Activated CD4-positive, alpha-beta T cell treated with anti-CD3 and anti-CD28 coated beads for 4 hours (primary cell): ENCODE measurements at places on chromosomes 12 and 14.

- DNase-seq, result no peak
These were observed 41.5 kb downstream of the TNFAIP2 start for GRCh38 chr14:103164779-103165178.

DNA sequence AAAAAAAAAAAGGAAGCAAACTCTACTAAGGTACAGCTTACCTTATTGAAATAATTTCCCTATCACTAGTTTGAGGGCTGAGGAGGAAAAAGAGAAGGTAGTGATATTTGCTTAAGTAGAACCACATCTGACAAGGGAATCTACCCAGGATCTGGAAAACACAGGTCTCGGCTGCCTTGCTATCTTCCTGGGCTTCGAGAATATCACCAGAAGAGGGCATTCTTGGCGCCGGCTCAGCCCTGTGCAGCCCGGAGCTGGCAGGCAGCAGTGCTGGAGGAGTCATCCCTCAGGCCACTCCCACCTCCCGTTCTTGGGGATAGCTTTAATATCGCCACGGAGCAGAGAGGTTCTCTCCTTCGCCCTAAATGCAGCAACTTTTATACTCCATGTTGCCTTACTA is 1181.2 kb downstream of the VRK1 start:
- peak; percentile 81 for DNase-seq

GRCh38 chr12:126843915-126844669 is 1422.9 kb upstream of the TMEM132C start:
- no peak for DNase-seq

GRCh38 chr12:108198043-108198442 is 69.0 kb downstream of the WSCD2 start:
- DNase-seq, result no peak

- peak; percentile 21 for DNase-seq
These were observed 383.8 kb downstream of the PCNX1 start for GRCh38 chr14:71290960-71291466.

GRCh38 chr14:74521756-74522155 is 28.2 kb downstream of the ISCA2 start:
- no peak for DNase-seq

GRCh38 chr12:119627686-119628085 is 34.1 kb downstream of the TMEM233 start:
- no peak for DNase-seq

- no peak for DNase-seq
These were observed 242.7 kb downstream of the VRK1 start for GRCh38 chr14:97039717-97040363.

DNA sequence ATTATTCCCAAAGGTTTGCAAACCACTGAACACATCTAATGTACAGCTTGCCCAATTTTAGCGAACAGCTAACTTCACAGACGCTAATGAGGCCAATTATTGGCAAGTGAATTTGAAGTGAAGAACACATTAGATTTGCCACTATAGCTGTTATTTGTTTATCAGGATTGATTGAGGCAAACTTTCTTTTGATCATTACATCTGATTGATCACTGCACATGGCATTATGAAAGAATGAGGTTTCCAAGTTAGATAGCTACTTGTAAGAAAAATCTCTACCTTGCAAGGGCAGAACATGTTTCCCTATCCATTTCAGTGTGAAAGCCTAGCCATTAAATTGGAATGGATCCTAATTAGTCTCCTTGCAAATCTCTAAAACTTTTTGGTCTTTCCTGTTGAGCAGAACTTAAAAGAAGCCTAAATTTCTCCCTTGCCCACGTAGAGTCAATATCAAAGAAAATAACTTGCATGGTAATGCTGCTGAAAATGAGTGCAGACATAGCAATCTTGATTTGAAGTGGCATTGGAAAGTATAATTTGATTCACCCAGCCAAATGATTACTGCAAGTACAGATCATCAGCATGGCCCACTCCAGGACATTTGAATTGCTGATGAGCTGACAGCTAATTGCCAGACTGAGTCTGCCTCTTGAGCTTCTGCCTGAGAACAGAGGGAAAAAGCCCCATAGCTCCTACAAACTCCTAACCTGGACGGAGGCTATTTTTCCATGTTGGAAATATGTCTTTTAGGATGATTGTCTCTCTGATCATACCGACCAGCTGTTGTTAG is 98.6 kb downstream of the TPH2 start:
- DNase-seq, result no peak

DNA sequence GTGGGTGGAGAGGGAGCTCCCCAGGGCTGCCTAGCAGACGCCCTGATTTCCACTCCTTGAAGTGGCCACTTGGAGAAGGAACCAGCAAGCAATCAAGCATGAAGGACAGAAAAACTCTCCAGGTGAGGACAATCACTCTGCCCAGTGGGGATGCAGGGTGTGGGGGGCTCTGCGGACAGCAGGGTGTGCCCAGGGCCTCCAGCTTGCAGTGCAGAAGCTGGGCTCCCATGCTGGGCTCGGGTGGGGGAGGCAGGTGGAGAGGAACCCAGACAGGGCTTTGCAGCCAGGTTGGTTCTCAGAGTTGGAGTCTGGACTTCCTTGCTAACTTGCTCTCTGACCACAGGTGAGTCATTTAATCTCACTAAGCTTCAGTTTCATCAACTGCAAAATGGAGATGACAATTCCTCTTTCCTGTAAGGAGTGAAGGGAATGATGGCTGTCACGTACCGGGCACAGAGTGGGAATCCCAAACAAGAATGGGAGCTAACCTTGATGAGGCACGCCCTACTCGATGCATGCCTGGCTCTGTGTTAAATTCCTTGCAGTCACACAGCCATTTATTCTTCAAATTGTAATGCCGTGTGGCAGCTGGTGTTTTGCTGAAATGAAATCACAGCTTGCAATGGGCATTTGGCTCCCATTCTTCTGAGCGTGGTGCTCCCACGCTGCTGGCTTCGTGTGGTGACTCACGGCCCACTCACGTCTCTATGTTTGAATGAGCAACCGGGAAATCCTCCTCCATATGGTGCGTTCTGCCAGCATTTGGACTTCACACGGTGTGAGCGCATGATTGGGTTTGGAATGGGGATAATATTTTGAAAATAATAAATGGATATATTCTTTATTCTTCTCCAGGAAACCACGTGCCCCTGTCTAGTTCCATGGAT is 75.2 kb downstream of the PRIMA1 start:
- no peak for DNase-seq

DNA sequence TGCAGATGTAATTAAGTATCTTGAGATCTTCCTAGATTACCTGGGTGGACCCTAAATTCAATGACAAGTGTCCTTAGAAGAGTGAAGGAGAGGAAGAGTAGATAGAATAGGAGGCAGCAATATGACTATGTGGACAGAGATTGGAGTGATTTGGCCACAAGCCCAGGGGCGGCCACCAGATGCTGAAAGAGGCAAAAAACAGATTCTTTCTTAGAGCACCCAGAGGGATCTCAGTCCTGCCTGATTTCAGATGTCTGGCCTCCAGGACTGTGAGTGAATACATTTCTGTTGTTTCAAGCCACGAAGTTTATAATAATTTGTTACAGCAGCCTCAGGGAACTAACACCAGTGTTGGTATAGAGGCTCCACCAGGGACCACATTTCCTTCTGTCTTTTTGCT is 67.3 kb downstream of the DACT1 start:
- DNase-seq, result no peak

DNA sequence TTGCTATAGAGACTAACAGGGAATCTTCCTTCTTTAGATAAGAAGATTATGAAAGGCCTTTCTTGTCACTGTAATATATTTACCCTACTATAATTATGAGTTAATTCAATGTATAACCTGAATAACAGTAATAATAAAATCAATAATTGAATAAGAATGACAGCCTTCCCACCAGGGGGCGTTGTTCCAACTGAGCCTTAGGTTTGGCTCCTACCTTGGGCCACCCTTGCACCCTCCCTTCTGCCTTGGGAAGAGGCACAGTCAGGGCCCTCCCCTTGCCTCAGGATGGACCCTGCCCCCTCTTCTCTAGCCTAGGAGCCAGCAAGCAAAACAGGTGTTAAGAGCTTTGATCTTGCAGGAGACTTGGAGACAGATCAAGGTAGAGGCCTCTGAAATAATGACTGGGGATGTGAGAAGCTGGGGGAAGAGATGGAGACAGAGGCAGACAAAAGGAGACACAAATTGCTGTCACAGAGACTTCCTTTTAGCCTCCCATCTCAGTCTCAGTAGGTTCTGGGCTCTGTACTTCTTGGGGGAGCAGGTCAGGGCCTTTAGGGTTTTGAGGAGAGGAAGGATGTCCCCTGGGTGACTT is 40.1 kb upstream of the CISTR start:
- peak; percentile 42 for DNase-seq

GRCh38 chr14:22883173-22883976 is at the start of gene REM2:
Gene REM2 (plus strand): TSS chr14:22883222. CDS start chr14:22883288, 66 bp downstream.
- no peak for DNase-seq

DNA sequence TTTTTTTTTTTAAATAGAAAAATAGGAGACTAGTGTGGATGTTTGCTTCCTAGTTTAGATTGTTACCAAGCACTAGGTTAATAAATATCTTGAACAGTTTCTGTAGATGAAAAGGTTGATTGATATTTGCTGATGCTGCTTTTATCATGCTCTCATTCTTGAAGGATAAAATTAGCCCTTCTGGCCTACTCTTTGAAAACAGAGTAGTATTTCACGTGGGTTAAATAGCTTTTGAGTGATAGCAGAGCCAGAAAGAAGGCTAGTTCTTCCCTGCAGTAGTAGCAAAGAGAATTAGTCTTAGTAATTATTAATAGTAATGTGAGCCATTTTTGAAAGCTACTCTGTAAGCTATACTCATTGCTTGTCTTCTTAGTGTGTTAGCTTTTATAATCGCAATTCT is 5.2 kb downstream of the NEDD1 start:
- no peak for DNase-seq

DNA sequence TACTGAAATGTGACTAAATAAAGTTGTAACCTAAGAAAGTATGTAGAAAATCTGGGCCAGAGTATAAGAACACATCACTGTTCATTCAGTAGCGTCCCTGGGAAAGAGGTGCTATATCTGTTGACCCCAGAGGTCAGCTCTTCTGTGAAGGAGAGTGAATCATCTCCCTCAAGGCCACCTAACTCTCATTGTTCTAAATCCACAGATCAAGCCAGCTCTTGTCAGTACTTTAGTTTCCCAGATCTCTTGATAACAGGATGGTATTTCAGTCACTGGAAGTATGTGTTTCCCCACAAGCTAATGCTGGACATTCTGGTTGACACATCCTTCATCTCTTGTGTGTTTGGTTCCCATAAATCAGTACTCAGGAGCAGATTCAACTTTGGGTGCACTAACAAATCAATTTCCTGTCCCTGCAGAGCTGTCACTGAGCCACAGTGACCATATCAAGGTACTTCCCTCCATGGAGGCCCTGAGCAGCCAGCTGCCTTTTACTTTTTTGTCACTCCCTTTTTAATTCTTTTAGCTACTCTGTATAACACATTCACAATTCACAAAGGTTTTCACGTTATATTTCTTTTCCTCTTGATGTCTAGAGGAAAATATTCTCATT is 7.8 kb downstream of the KRT1 start:
- no peak for DNase-seq

GRCh38 chr12:232731-233614 is 19.0 kb upstream of the SLC6A12 start:
- no peak for DNase-seq

- no peak for DNase-seq
These were observed 5.7 kb upstream of the WSCD2 start for GRCh38 chr12:108123402-108123801.

DNA sequence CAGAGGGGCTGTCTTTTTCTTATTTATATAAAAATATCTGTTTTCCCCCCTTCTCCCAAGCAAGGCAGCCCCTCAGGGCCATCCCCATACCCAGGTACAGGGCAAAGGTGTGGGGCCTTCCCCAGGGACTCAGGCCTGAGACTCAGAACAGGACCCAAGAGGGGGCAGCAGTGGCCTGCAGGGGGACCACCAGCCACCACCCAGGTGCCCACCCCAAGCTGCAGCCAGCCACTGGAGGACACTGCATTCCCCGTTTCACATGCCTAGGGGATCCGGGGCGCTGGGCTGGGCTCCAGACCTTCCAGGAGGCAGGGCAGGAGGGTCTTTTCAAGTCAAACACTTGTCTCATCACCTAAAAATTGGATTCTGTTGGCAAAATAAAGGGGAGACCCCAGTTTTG is 83.3 kb downstream of the SCARB1 start:
- DNase-seq, result no peak

GRCh38 chr14:31677630-31678029 is 116.4 kb downstream of the NUBPL start:
- DNase-seq, result no peak

DNA sequence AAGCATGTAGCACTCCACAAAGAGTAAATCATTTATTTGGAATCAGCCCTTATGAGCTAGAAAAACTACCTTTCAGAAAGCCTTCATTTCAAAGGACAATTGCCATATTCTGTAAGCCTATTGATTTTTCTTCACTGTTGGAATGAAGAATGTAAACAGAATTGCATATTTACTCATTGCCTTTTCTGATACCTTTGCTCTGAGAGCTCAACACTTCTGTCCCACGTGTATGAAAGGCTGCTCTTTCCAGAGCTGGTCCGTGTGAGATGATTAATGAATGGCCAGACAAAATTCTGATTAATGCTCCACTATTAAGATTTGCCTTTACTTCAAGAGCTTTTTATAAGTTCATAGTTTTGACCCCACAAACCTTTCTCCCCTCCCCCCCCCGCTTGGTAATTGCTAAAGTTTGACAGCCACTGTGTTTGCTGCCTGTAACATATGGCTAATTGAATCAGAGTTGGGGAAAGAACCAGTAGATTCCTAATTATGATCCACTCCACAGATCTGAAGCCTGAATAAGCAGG is 63.0 kb upstream of the PLEKHA5 start:
- DNase-seq, result no peak

DNA sequence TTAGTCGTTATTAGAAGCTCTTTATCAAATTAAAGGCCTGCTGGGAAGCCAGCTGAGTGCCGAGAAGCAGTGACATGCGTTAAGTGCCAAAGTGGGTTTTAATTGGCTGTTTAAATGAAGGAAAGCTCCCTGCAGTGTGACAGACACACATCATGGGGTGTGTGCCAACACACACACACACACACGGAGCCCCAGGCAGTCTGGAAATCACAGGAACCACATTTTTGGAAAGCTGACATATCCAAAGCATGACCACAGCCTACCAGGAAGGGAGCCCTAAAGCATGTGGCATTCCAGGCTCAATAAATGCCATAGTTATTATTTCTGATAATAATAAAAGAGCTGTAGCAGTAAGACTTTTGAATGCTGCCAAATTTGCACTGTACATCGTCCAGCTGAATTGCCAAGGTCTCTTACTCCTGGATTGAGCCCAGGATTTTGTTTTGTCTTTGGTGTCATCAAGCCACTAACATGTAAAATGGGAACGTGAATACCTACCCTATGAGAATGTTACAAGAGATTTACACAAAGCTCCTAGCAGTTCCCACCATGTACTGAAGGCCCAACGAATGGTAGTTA is 135.1 kb downstream of the TMEM30B start:
- DNase-seq, result no peak

GRCh38 chr12:48021485-48022179 is 17.4 kb upstream of the COL2A1 start:
- DNase-seq, result no peak
